ENCODE measurements at places on chromosomes 5 and 9.

- no peak for DNase-seq
These were observed 139.8 kb downstream of the SLIT3 start for GRCh38 chr5:169161022-169161680.

DNA sequence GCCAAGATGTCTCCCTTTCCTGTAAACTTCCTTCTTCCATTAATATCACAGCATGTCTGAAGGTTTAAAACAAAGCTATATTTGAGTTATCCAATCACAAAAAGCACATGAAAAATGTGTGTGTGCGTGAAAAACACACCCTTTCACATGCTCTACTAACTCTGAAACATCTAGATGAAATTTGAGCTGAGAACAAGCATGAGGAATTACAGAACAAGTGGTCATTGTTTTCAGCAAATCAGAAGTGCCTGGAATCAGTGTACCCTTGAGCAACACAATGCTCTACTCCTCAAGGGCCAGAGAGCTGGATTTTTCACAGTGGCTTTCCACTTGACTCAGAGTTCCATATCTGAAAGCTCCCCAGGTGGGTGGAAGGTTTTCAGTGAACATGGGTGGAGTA is 255.9 kb downstream of the PSAT1 start:
- DNase-seq = no peak

- DNase-seq = no peak
These were observed 10.4 kb downstream of the FREM1 start for GRCh38 chr9:14899815-14900193.

DNA sequence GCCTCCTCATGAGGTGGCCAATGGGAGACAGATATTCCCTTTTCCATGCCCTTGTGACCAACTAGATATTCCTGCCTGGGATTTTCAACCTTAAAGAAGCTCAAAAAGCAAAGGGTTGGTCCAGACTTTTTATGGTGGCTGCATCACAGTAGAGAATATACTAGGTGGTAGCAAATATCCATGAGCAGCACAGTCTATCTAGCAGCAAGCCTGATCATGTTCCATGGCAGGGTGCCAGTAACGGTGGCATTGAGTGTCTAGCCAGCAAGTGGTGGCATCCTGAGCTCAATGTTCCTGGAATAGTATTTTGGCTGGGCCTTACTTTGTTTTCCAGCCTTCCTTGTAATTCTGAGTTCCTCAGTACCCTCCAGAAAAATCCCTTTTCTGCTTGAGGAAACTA is 25.8 kb downstream of the CDC25C start:
- no peak for DNase-seq

DNA sequence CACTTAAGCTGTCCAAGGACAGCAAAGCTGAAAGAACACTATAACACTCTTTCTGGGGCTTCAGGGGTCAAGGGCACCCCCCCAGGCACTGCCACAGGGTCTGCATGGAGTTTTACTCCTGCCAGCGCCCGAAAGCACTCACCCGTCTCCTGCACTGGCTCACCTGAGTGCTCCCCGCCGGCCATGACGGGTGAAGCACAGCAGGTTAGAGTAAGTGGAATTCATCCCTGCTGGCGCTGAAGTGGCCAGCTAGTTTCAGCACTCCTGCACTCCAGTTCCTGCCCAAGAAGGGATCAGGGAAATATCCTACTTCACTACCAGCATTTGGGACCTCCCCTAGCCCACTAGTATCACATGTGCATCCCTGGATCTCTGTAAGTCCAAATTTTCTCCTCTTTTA is 516.0 kb downstream of the ZNF608 start:
- no peak for DNase-seq

GRCh38 chr5:92050970-92051369 is 667.9 kb upstream of the ARRDC3 start:
- no peak for DNase-seq

DNA sequence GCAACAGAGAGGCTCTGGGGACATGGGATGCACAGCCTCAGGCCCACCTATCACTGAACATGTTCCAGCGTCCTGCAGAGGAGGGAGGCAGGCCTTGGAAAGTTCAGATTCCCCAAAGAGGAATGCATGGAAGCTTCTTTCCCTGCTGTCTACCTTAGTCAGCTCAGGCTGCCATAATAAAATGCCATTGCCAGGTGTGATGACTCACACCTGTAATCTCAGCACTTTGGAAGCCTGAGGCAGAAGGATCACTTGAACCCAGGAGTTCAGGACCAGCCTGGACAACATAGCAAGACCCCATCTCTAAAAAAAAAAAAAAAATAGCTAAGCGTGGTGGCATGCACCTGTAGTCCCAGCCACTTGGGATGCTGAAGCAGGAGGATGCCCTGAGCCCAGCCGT is 24.5 kb upstream of the TOR1B start:
- no peak for DNase-seq

- no peak for DNase-seq
These were observed 115.7 kb downstream of the FRMD3 start for GRCh38 chr9:83422527-83422926.

DNA sequence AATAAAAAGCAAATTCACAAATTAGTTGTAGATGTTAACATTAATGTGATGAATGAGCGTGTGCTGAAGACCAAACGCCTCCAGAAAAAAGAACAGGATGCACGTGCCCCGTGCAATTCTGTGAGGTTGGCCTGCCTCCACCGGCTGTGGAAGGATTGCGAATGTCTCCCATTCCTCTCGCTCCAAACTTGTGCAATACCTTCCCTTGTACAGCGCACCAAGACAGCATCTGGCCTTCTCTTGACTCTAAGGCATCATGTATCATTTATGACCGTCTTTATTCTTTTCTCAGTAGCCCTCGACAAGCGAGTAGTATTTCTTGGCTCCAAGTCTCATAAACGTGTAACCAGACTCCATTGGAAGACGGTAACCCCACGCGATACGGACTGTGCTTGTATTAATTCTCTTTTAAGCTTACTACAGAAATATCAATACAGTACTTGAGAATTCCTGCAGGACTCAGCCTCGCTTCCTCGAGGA is 1.5 kb upstream of the TESK1 start:
- peak; percentile 27 for DNase-seq

DNA sequence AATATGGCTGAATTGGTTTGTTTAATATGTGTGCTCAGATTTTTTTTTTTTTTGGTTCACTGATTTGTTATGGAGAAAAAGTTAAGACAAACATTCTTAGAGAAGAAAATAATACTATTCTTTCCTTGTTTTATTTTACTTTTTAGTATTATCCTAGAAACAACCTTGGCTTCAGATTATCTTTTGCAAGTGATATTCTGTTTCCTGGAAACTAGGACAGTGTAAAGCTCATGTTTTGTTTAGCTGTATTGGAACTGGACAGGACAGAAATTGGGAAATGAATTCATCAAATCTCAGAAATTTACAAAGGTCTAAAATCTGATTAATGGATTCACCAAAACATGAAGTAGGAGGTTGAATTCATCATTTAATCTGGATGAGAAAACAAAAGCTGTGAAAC is 130.5 kb downstream of the FBXL7 start:
- DNase-seq = no peak

GRCh38 chr5:170137694-170138214 is 32.1 kb downstream of the FOXI1 start:
- no peak for DNase-seq

GRCh38 chr5:125411744-125412560 is 665.5 kb upstream of the ZNF608 start:
- DNase-seq = no peak

GRCh38 chr9:133904346-133905090 is 87.6 kb downstream of the VAV2 start:
- DNase-seq = no peak

DNA sequence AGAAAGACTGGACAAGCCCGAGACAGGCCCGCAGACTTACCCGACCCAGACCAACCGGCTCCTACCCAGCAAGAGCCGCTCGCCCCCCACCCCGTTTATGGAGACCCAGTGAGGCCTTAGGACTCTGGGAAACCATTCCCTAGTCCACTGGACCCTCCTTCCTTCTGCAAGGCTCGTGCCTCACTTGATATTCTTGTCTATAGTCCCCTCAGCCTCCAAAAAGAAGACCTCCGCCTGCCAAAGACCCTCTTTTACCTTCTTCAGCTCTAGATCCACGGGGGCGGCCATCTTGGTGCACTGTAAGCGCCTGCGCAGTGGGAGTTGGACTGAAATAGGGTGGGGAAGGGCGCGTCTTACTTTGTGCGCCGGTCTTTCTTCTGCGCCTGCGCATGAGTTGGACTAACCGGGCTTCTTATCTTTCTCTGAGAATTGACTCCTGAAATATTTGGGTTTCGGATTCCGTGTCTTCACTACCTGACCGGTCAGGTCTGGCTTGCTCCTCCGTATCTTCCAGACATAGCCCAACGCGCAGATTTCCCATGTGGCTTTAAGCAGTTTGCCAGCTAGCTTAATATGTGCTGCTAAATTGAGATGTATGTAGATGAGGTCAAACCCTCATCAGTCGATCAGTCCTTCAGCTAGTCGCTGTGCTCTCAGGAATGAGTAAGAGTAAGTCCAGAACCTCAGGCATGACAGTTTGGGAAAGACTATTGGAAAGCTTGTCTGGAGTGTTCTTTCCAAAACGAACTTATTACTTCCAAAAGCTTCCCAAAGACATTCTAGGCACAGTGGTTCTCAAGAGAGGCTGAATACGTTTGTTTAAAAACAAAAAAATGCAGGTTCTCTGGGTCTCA is at the start of gene PFDN1:
Gene PFDN1 (minus strand): TSS at position 316 of the 854 bp plus-strand sequence. CDS start 28 bp downstream, at position 288.
- peak; percentile 88 for DNase-seq

GRCh38 chr9:115548609-115549260 is 430.8 kb upstream of the TNC start:
- DNase-seq = no peak

DNA sequence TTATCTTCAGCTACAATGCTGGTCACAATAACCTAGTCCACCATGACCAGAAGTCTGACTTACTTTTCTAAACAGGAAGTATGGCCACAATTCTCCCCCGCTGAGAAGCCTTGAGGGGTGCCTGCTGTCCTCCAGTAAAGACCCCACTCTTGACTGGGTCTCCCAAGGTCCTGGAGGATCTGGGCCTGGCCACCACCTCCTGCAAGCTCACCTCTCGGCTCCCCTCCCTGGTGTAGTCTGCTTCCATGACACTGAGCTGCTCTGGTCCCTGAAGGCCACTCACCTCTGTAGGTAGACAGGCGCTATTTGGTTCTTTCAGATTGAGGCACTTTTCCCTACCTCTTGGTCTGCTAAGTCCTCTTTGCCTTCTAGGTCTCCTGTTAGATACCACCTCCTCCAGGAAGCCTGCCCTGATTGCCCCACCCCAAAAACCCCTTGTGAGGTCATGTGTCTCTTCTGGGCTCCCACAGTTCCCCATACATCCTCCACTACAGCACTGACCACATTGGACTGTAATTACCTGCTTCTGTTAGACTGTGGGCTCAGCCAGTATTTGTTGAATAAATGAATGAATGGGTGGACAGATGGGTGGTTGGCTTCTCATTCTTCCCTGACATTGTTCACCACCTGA is 62.6 kb upstream of the IER5L start:
- DNase-seq = no peak

DNA sequence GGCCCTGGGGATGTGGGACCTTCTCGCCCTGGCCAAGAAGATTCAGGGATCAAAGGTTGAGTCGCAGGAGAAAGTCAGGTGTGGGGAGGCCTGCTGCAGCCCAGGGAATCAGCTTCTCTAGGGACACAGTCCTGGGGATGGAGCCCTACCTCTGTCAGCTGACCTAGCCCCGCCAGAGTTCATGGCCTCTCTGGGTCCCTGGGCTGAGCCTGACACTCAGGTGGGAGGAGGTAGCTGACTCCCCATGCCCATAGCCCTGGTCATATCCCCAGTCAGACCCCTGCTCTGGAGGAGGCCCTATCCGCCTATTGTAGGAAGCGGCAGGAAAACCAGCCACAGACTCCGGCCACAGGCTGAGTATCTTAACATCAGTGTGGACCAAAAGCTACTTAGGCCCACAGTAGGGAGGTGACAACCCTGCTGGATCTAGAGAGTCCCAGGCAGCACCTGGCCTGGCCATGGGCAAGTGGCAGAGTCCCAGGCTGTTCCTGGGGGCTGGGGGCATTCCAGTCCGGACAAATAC is 15.0 kb upstream of the MRNIP start:
- DNase-seq = no peak

- no peak for DNase-seq
These were observed 519.9 kb upstream of the WWC1 start for GRCh38 chr5:167771571-167771970.

- peak; percentile 59 for DNase-seq
These were observed 5.1 kb downstream of the GRK6 start for GRCh38 chr5:177431317-177432142.

GRCh38 chr5:1651971-1652872 is 128.5 kb upstream of the LPCAT1 start:
- no peak for DNase-seq

All from stimulated activated CD4-positive, alpha-beta T cell treated with anti-CD3 and anti-CD28 coated beads, Interleukin-4, amount 100 ng/mL, for 1 hour (primary cell).